Motor neuron (in vitro differentiated cells): ENCODE measurements at places on chromosomes 6 and 20. TPM values are rescaled to one million over a fixed set of nuclear protein-coding genes. Genes with fewer than 3 reads are reported as not detected.

CGAS gene
- total RNA-seq: 0.16 and 0.19 TPM in 2 replicates

ELOVL4 gene
- total RNA-seq: 21.8 and 24.2 TPM in 2 replicates

DNA sequence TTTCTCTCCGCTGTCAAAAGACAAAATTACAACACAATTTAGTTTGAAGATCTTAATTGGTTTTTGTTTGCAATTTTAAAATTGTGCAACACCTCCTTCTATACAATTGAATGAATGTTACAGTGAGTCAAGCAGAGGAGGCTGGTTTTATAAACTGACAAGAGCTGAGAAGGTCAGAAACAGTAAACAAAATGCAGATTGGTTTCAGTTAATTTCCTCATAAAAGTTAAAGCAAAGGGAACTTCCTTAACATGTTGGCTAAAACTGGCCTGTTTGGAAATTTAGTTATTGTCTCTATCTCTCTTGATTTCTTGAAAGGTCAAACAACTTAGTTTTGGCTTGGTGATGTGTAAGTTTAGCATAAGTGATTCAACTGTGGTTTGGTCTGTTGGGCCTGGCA lies 22.2 kb downstream of the KHDC1L start:
- no peak for ATAC-seq

PRSS16 gene
- total RNA-seq: 1.8 TPM in 2 replicates
